ENCODE measurements at places on chromosomes 7 and 10.

DNA sequence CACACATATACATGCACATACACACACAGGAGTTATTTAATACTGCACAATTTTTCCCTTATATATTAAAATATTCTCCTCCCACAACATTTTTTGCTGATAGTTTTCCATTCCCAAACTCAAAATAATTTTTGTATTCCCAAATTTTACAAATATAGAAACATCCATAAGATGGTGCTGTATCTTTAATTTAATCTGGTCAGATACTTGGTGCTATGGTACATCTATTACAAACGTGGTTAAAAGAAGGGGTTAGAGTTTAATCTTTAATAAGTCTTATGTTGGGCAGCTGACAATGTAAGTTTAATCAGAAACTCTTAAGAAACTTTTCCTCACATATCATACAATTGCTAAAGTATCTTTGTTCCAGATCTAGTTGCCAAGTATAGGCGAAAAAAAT is 10.2 kb upstream of the CADPS2 start:
- DNase-seq: no peak

DNA sequence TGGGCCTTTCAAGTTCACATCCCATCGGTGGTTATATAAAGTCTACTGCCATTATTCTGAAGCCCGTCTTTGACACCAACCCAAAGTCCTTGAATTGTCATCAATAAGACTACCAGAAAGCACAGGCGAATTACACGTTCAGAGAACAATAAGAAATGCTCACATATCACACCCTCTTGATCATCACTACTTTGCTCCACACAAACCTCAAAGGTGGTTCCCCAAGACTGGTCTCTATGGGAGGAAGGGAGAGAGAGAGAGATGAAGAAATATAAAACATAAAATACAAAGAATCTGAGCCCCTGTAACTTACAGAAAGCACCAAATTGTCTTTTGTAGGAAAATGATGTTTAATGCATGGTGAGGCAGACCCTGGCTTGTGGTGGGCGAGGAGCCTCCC is 4.4 kb downstream of the HIPK2 start:
- no peak for DNase-seq

DNA sequence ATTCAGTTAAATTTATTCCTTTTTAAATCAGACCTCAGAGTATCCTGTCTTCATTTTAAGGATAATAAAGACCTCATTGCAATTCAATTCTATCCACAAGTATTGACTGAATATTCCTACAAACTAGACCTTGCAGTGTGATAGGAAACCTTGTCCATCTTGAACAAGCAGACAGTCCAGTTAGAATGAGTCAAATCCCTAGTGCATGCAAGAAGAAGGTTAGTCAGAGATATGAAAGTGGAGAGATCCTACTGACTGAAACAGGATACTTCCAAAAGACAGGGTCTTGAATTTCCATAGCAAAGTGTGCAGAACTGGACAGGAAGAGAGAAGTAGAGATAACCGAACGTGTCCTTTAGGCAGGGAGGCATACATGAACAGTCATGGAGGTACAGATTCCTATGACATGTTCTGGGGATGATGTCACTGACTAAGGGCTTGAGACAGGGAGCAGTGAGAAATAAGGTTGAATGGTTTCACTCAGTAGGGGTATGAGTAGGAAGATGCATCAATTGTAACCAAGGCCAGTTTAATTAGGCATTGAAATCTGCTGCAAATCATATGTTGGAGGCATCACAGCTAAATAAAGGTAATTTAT is 45.2 kb downstream of the PPP1R3A start:
- no peak for DNase-seq

- no peak for DNase-seq
These were observed 7.7 kb downstream of the DGKB start for GRCh38 chr7:14894826-14895225.

DNA sequence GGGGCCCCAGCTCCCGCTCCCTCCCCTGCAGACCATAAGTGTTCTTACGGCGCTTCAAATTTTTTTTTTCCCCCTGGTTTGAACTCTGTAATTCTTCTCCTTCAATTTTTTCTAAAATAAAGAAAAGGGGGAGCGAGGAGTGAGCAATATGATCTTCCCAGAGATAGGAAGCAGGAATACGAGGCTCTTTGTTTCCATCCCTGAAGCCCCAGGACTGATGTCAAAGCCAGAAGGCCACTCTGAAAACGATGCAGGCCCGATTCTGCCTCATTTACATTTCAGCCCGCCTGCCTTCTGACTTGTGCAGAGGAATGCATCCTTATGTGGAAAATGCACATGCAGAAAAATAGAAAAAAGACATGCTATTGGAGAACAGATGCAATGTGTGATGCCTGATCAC is 401.5 kb upstream of the MKI67 start:
- DNase-seq: no peak

GRCh38 chr7:158052381-158053060 is 535.1 kb downstream of the PTPRN2 start:
- DNase-seq: no peak

DNA sequence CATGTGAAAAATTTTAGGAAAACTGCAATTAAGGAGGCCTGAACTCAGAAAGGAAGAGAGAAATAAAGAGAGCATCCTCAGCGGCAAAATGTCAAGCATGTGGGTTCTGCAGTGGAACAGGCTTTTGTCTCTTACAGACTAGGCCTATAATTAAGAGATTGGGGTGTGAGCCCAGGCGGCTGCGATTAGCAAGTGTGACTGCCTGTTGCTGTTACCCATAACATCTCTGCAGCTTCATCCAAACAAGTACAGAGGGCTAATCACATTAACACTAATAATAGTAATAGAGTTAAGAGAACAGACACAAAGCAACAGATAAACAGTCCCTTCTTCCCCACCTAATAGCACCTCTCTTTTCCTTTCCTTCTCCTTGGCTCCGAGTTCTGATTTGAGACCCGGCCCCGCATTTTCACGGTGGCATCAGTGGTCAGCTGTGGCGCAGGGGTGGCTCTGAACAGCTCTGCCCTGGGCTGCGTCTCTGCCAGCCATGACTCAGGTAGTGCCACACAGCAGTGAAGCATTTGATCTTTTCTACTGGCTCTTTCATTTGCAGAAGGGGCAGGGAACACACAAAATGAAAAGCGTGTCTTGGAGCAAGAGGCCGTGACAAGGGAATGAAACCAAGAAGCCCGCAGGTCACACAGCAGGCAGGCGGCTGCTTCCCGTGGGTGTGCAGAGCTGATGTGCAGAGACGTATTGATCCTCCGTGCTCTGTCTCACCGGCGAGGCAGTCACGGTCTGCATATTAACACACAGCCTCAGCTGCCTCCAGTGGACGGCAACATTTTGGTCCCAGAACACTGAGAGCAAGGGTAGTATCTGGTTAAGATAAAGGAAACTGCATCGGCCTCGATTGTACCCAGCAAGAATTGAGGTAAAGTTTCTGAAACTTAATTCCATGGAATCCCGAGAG is 103.1 kb downstream of the KLF6 start:
- DNase-seq: no peak

DNA sequence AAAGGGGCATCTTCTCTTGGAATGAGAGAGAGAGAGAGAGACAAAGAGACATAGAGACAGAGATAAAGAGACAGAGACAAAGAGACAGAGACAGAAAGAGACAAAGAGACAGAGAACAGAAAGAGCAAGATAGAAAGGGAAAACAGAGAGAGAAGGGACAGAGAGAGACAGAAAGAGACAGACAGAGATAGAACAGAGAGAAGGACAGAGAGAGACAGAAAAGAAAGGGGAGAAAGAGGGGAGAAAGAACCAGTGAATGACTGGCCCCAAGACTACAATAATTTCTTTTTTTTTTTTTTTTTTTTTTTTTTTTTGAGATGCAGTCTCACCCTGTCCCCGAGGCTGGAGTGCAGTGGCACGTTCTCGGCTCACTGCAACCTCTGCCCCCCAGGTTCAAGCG is 7.6 kb downstream of the TMEM130 start:
- no peak for DNase-seq

DNA sequence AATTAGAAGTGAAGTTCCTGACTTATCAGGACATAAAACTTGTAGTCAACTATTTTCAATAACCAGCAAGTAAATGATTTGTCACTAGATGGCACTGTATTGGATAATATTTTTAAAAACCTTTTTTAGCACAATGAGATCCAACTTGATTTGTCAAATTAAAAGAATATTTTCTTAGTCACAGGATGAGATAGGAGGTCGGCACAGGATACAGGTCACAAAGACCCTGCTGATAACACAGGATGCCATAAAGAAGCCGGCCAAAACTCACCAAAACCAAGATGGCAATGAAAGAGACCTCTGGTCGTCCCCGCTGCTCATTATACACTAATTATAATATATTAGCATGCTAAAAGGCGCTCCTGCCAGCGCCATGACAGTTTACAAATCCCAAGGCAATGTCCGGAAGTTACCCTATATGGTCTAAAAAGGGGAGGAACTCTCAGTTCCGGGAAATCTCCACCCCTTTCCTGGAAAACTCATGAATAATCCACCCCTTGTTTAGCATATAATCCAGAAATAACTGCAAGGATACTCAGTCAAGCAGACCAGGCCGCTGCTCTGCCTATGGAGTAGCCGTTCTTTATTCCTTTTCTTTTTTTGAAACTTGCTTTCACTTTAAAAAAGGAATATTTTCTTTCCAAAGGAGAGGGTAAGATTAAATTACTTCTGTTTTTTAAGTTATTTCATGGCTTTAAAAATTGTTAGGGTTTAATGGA is 255.7 kb upstream of the MKLN1 start:
- no peak for DNase-seq

- DNase-seq: no peak
These were observed 456.7 kb downstream of the LRMDA start for GRCh38 chr10:75887992-75888680.

DNA sequence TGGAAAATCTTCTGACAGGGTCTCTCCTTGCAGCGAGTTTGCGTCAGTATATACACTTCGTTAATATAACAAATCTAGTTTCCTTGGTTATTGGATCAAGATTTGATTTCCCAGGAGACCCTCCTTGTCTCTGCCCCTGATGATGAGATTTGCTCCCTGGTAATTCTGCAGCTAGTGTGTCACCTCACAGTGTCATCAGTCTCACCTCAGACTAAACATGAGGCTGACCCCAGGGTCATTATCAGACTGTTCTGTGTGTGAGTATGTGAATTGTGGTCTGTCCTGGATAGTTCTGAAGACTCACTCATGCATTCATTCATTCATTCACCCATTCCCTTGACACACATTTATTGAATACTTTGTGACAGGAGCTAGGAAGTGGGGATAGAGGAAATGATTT is 138.4 kb upstream of the CTTNBP2 start:
- DNase-seq: no peak

- DNase-seq: no peak
These were observed 100.9 kb upstream of the PDLIM1 start for GRCh38 chr10:95391581-95392216.

- DNase-seq: no peak
These were observed 173.9 kb downstream of the RNLS start for GRCh38 chr10:88409236-88409635.

GRCh38 chr7:37048674-37049073 is 324.4 kb upstream of the AOAH start:
- no peak for DNase-seq

DNA sequence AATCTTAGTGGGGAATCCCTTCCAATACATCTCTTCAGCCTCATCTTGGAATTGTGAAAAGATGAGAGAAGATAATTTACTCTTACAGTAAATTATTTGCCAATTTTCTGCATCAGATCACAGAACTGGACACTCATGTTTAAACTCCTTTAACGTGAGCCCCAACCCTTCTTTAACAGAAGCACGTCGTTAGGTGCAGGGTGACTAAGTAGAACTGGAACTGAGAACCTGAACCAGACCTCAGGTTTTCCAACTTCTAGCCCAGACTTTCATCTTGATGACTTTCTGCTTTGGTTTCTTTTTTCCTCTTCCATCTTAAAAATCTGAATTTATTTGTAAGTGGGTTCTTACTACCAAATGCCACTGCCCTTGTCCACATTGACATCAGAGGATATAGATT is 57.2 kb upstream of the LYZL2 start:
- no peak for DNase-seq

GRCh38 chr7:81226234-81226633 is 307.4 kb upstream of the SEMA3C start:
- no peak for DNase-seq

DNA sequence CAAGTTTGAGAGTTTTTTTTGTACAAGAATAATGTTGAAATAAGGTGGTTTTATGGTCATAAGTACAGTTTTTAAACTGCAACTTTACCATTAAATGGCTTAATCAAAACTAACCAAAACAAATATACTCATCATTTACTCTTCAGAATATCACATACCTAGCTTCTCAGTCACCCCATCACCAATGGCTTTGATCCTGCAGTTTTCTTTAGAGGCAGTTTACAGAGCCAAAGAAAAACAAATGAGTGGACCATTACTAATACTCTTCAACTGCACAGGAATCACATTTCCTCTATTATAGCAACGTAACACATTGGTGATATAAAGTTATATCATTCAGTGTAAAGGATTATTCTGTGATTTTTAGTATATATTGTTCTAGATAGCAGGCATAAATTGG is 576.1 kb upstream of the LRRTM3 start:
- DNase-seq: no peak
